ENCODE measurements at places on chromosomes 5 and 9.

DNA sequence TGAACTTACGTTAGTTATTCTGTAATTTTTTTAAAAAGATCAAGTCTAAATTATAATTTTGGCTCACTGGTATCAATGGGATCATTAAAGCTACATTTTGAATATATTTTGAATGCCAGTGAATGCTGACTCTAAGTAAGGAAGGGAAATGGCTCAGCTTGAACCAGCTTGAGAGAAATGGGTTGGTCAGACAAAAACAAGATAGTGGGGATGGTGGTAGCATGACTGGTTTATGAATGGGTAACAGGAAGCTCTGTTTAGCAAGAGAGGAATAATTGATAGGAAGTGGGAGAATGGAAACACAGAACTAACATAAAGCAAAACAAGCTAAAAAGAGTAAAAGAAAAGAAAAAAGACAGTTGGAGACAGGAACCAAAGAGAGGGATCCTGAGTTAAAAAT lies 220.2 kb downstream of the ADAMTS6 start:
- no peak for DNase-seq

GRCh38 chr5:30505014-30505886 lies 688.2 kb upstream of the CDH6 start:
- DNase-seq: peak; percentile 57

GRCh38 chr9:76876098-76876497 lies 29.8 kb downstream of the PRUNE2 start:
- peak; percentile 9 for DNase-seq

- DNase-seq: no peak
Measured at GRCh38 chr9:128105538-128106175, 21.9 kb downstream of the PTGES2 start.

- no peak for DNase-seq
Measured at GRCh38 chr5:169433221-169433651, 132.3 kb upstream of the SLIT3 start.

DNA sequence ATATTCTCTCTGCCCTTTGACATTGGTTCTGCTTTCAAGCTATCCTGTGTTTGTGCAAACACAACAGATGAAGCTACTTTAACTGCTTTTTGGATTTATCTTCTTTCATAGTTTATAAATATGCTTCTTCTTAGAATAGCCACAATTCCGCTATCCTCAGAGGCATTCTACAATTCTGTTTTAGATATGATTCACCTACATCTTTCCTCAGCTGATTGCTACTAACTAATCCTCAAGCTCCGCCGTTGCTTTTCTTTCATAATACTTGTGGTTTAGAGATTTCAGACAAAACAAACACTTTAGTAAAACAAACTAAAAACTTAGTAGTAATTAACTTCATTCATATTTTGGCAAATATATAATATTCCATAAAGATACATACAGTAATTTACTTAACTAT lies 52.5 kb downstream of the ECPAS start:
- no peak for DNase-seq

DNA sequence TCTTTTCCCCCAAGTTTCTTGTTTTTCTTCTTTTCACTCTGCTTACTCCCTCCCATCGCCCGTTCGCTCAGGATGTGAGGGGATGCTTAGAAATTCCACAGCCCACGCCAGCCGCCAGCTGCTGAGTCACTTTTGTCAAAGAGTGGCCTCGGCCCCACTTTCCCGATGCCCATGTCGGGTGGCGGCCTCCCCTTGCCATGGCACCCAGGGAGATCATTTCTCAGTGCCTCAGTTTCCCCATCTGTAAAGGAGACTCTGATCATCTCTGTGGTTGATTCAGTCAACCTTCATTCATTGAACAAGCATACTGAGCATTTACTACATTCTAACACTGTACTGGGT lies 353 bp upstream of the PDGFRB start:
- DNase-seq: no peak

GRCh38 chr9:110168486-110168885 lies 39.5 kb downstream of the C9orf152 start:
- no peak for DNase-seq

- peak; percentile 59 for DNase-seq
Measured at GRCh38 chr9:34437006-34437925, 21.1 kb downstream of the FAM219A start.

DNA sequence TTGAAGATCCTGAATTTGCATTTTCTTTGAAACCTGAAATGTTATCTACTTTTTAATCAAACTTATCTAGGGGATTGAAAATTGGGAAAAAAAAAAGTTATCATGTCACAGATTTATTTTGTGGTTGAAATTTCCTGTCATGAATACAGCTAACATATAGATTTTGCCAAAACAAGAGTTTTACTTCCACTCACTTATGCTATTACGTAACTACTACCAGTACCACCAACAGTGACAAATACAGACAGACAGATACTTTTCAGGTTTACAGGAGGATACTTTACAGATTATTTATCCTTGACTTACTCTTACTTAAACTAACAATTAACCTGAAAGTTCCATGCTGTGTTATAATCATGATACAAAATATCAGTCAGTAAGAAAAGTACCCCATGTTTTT lies 6.8 kb upstream of the MRPS30 start:
- no peak for DNase-seq

DNA sequence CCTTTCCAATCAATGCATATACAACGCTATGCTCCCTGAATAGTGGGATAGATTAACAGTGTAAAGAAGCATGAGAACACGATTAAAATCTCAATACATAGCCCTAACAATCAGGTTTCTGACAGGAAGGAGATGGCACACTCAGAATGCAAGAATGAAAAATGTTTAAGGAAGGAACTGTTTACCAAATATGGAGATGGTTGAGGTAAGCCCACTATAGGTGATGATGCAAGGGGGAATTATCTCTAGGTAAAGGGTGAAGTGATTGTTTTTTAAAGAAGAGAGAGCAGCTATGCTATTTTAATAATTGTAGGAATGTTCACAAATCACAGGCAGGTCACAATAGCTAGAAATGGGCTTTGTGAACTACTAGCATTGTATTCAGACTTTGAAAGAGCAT lies 302.4 kb downstream of the CHSY3 start:
- no peak for DNase-seq

DNA sequence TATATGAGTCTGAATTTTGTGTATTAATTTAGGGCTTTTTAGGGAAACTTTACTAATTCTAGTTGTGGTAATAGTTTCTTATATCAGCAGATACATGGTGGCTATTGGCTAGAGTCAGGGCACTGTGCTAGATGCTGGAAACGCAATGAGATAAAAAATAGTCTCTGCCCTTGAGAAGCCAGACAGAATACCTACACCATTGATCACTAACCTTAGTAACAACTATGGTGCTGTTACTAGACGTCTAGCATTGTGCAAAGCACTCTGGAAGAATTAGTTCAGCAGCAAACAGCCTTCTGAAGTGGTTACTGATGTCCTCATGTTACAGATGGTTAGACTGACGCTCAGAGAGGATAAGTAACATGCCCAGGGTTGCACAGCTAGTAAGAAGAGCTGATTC lies 61.8 kb downstream of the GDA start:
- no peak for DNase-seq

Data from fibroblast of skin of abdomen (primary cell).